ENCODE measurements at places on chromosomes 3 and 15.

GRCh38 chr3:132135628-132136333 is 101.0 kb upstream of the CPNE4 start:
- DNase-seq = no peak

DNA sequence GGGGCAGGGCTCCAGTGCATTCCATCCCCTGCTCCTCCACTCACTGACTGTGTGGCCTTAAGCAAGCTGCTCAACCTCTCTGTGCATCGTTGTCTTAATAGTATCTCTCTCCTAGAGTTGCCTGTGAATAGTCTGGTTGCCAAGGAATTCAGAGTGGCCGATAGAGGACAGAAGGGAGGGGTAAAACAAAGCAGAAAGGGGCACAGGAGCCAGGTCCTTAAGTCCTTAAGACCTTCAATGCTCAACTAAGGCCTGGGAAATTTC is 13.7 kb upstream of the CYP11A1 start:
- no peak for DNase-seq

- DNase-seq = no peak
These were observed 7.9 kb downstream of the ALAS1 start for GRCh38 chr3:52205727-52206372.

DNA sequence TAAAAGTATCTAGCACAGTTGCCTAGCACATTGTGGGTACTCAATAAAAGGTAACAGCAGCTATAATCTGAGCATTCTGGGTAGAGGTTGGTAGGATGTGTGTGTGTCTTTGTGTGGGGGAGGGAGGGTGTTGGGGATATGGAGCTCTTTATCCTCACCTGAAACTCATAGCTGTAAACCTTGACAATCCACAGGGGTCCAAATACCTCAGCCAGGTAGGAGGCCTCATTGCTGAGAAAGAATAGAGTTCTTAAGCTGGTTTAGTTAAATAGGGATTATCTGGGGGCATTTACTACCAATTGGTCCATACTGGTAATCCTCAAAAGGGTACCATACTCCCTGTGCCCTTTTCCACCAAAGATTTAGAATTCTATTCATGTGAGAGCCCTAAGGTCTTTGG is 3.9 kb downstream of the SERF2 start:
- DNase-seq = no peak

GRCh38 chr3:120022729-120023128 is 71.5 kb downstream of the GSK3B start:
- no peak for DNase-seq

GRCh38 chr15:35305031-35305550 is 220.0 kb upstream of the NANOGP8 start:
- DNase-seq = no peak

GRCh38 chr3:141454906-141455602 is 31.8 kb upstream of the RASA2 start:
- DNase-seq = no peak

GRCh38 chr15:80234883-80235282 is 17.1 kb downstream of the CTXND1 start:
- DNase-seq = peak; percentile 11

DNA sequence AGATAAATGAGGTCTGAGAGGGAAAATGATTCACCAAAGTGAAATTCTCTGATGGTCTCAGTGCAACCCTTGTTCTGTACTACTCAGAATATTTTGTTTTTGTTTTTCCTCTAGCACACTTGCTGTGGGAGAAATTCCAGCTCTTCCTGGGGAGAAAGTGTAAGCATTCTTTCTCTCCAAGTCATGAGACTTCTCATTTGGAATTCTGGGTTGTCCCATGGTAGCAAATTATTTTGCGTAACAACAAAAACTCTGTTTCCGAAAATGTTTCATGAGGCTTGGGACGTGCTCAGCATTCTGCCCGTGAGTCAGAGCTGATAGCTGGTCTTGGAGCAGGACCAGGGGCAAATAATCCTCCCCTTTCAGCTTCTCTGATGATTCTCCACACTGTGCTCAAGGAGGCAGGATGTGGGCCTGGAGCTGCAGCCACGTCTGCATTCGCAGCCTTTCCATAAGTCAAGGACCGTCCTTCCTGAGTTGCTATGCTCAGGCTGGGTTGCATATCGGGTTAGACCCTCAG is 70.3 kb downstream of the SENP2 start:
- no peak for DNase-seq

GRCh38 chr3:79497447-79498111 is 270.2 kb downstream of the ROBO1 start:
- no peak for DNase-seq

GRCh38 chr3:42652611-42653302 is 740 bp upstream of the ZBTB47 start:
- DNase-seq = no peak

DNA sequence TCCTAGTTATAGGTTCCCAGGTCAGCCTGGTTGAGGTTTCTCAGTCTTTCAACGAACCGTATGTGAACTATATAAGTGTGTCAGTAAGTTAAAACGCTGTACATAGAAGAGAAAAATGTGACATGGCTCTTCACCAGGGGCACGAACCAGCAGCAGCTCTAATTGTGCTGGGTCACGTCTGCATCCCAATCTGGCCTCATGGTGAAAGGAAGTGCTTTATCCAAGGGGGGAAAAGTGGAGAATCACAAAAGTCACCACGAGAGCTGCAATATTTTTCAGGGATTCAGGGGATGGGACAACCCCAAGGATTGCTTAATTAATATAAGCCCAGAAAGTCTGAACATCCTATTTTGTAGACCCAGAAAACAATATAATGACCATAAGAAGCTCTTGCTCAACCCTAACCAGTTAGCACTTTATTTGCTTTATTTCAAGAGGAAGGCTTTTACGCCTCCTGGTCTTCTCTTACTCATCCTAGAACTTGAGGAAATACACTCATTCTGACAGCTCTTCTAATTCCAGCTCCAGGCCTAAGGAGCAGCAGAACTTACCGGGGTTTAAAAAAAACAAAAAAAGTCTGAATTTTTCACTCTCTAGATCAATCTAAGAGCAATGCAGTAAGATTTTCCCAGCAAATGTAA is 16.5 kb downstream of the ANXA2 start:
- DNase-seq = no peak

- DNase-seq = no peak
These were observed 49.4 kb downstream of the GTF2E1 start for GRCh38 chr3:120791913-120792312.

DNA sequence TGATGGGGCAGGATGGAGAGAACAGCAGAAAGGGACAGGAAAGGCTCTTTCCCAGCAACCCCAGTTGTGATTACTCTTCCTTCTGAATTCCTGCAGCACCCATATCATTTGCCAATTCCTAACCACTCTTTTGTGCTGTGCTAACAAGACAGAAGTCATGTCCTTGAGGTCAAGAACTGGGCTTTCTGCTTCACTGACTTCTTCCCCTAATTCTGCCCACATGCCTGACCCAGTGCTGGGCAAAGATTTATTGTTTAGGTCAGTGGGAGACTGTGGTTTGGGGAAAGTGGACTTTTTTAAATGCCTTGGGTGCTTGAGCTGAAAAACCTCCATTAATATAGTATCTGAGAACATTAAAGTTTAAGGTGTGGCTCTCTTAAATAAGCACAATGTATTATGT is 4.2 kb upstream of the EFCAB12 start:
- no peak for DNase-seq

DNA sequence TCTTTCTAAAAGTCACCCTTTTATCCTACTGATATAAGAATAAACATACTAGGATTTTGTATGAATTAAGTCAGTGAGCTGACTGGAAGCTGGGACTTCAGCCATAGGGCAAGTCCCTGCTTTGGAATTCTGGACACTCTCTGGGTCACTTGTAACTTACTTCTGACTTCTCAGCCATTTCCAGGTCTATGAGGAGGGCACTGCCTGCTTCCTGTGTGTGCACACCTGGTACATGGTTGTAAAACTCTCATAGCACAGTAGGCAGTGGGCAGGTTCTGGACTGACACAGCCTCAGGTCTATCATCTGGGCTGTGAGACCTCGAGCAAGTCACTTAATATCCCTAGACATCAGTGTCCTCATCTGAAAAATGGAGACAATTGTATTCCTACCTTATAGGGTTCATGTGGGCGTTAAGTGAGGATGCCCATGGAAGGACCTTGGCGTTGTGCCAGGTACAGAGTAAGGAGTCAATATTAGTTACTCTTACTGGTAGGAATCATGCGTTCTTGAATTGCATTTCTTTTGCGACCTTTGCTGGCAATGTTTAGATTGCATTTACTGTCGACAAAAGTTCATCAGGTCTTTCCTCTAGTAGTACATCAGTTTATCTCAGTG is 27.5 kb upstream of the TGM5 start:
- DNase-seq = no peak

GRCh38 chr3:181974198-181974597 is 262.5 kb downstream of the SOX2 start:
- no peak for DNase-seq

GRCh38 chr3:7309641-7310102 is 448.8 kb downstream of the GRM7 start:
- DNase-seq = no peak

DNA sequence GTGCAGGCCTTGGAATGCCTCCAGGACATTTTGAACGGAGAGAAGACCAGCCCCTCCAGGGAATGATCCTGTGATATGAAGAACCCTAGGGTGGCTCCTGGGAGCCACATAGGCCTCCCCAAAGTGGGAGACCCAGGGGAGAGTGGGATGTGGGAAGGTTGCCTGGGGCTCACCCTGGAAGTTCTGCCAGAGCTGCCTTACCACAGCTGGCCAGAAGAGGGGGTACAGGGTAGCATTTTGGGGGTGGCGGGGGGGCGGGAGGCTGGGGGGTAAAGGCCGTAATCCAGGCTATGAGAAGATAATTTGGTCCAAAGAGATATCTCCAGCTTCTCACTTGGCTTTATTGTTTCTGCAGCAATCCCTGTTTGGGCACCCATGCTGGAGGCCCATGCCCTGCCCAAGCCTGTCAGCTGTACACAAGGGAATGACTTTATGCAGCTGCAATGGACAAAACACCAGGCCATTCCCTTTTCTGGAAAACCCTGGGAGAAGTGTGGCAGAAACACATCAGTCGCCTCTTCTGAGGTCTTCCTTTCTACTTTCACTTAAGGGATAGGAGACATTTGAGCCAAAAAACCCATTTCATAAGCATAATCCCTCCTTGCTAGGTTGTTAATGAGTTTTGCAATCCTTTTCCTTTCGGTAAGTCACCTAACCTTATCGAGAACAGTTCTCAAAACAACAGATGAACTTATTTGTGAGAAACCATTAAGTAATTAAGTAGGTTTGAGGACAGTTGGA is 11.0 kb upstream of the MUSTN1 start:
- DNase-seq = no peak
